Stomach (tissue), 19 donors: ENCODE measurements at places on chromosomes 4 and X. TPM values are rescaled to one million over a fixed set of nuclear protein-coding genes. Genes with fewer than 3 reads are reported as not detected.

Gene SASH3
- 3.1 TPM for total RNA-seq

Gene SUV39H1
- 5.2 TPM for total RNA-seq

Gene S100P
- total RNA-seq: 3.1 TPM

Gene CTAG1B
- not detected for total RNA-seq

Gene ADH6
- total RNA-seq: 1.7 TPM

Gene GAGE12H
- not detected for total RNA-seq

Gene MGAT4D
- not detected for total RNA-seq

Gene UBA1
- 66.8 TPM for total RNA-seq

Gene SOWAHB
- 12.6 TPM for total RNA-seq

GRCh38 chrX:113305496-113305895 is 464.9 kb upstream of the AMOT start:
- DNase-seq: no peak

DNA sequence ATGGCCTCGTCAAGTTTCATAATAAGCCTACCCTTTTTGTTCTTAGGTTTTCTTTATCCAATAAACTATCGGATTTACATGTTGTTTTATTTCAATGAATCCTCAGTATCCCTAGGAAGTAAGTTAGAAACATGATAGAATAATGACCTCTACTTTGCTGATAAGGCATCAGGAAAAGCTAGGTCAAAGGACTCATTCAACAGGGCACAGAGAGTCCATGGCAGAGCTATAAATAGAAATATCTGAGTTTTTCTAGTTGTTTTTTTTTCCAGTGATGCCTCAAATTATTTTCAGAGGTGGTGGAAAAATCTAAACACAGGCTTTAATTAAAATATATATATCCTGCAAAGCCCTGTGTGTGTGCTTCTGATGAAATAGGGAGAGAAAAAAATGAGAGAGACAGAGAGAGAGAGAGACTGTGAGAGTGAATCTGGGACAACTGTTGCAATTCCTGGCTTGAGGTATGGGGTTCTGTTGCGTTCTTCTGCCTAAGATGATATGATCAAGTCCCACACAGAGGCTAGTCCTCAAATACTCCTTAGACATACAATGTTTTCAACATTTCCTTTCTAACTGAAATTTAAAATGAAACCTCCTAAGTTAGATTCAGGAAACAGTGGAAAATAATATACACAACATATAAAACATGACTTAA is 139.9 kb downstream of the HDX start:
- no peak for DNase-seq

DNA sequence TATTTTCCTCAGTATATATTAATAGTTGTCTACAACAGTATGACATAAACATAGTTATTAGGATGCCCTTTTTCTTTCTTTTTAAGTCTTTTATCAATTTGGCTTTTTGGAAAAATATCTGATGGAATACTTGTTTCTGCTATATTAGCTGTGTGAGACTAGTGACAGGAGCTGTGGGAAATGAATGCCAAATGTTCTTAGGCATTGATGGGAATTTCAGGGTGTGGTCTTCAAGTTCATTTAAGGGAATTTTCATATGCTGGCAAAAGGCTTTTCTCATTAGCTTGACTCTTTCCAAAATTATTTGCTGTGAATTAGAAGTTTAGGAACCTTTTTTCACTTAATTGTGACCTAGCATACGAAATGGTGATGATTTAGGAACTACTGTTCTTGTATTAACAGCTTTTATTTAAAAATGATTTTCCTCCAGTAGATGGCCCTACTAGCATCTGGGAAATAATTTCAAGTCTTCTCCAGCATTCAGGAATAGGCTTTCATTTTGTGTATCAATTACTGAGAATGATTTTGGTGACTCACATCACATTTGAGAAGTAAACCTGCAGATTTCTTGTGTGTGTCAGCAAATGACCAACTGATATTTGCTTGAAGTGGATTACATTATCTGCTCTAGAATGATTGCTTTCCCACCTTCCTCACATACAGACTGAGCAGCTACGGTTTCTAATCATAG is 70.9 kb downstream of the HTT start:
- no peak for DNase-seq

- no peak for DNase-seq
Observed at GRCh38 chrX:15146515-15146914, 123.4 kb downstream of the ASB9 start.

- DNase-seq: no peak
Observed at GRCh38 chr4:60683357-60683756, 516.8 kb upstream of the ADGRL3 start.

GRCh38 chr4:7792616-7793015 is 147.0 kb downstream of the AFAP1 start:
- no peak for DNase-seq

DNA sequence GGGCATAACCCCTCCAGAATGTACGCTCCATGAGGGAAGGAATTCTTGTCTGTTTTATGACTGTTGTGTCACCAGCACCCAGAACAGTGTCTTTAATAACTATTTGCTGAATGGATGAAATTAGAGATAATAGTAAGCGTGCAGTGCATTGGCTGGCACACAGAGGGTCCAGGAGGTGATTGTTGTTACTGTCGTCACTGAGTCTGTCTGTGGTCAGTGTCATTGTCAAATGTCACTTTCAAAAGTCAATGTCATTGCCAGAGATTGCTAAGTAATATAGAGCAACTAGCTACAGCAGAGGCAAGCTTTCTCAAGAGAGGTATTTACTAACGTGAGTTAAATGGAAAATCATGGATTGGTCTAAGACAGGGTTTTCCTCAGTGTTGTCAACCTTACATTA is 70.7 kb downstream of the ARHGEF38 start:
- DNase-seq: no peak

- DNase-seq: no peak
Observed at GRCh38 chrX:1212532-1212931, at the start of gene CRLF2. CRLF2 (minus strand) TSS chrX:1212649; CDS start chrX:1212634, 15 bp downstream.

- no peak for DNase-seq
Observed at GRCh38 chr4:17633600-17633999, 19.2 kb downstream of the MED28 start.

DNA sequence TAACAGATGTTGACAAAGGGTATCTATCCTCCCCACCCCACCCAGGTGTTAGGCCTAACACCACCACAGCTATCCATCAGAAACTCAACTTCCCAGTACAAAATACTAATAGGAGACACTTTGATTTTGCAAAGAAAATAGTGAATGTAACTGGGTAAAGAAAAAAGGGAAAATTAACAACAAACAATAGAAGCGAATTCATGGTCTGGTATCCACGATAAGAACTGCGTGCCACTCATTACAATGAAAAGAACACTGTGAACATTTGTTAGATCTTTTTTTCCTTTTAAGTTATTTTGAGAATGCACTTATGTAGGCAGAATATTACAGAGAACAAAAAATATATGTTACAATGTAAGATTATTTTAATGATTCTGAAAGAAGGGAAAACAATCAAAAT is 12.0 kb downstream of the TSPAN5 start:
- no peak for DNase-seq

DNA sequence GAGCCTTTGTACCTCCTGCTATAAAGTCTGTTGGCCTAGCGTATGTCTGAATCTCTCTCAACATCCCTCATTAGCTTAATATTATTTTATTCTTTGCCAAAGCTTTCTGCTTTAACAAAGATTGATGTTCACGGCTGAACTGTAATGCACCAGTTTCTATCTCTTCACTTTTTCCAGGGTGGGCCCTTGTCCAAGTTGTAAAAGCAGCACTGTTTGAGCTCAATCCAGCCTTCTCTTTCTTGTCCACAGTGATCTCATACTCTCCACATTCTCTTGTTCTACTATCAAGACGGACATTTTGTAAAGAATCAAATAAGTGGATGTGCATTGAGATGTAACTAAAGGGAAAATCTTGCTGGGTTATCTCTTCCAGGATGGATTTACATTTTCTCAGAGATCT is 34.4 kb upstream of the RTL3 start:
- DNase-seq: no peak

GRCh38 chr4:142278171-142278570 is 567.9 kb downstream of the INPP4B start:
- DNase-seq: no peak

GRCh38 chr4:69591364-69591763 is 48.1 kb downstream of the UGT2A2 start:
- no peak for DNase-seq
